ENCODE measurements at places on chromosomes 11 and 22.

- DNase-seq: no peak
These were observed 8.0 kb downstream of the MOB2 start for GRCh38 chr11:1478544-1478943.

DNA sequence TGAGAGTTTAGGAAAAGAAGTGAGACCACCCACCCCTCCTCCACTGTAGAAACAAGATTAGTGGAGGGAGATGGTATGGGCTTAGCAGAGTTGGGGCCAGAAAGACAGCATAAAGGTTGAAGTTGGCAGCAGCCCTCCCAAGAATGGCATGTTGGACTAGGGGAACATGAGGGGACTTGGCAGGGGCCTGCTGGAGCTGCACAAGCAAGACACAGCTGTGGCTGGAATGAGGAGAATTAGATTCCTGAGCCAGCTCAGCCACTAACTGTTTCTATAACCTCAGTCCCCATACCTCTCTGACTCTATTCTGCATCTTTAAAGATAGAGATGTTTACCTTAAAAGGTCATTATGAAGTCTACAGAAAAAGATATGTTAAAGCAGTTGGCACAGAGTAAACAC, 13.2 kb downstream of the MAP6 start:
- no peak for DNase-seq

- DNase-seq: no peak
These were observed 1.2 kb upstream of the CDPF1 start for GRCh38 chr22:46251266-46251665.

DNA sequence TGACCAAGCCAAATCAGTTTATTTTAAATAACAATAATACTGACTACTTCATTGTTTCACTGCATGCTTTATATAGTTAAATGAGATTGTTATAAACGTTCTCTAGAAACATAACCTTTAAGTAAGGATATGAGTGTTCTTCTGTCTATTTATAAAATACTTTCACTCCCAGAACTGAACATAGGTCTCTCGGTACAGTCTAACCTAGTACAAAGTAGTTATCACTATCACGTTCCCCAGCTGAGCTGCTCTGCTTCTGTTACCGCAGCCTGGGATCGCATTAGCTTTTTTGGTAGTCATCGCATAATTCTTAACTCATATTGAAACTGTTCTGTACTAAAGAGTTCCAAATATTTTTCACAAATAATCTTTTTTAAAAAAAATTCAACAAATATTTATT, 143.6 kb downstream of the WNT11 start:
- DNase-seq: no peak

Data from GM23338 (cell line).